ENCODE measurements at places on chromosomes 2 and 18. TPM values are rescaled to one million over a fixed set of nuclear protein-coding genes. Genes with fewer than 3 reads are reported as not detected.

TRIP12 gene
- 97.5 TPM for total RNA-seq

MYCN gene
- 0.39 TPM for total RNA-seq

NXPH2 gene
- total RNA-seq = not detected

EFEMP1 gene
- 1,504 TPM for total RNA-seq

NCKAP1 gene
- total RNA-seq = 119 TPM

CHRNA1 gene
- total RNA-seq = 0.07 TPM

CCDC68 gene
- total RNA-seq = 5.9 TPM

ESPNL gene
- total RNA-seq = not detected

APLF gene
- 1.5 TPM for total RNA-seq

CHRND gene
- total RNA-seq = not detected

CAPN13 gene
- not detected for total RNA-seq

OSBPL6 gene
- total RNA-seq = 1.1 TPM

EN1 gene
- total RNA-seq = not detected

MAL gene
- total RNA-seq = not detected

CD8B2 gene
- total RNA-seq = not detected

DSG2 gene
- 1.3 TPM for total RNA-seq

B4GALT6 gene
- total RNA-seq = 4.7 TPM

SGPP2 gene
- total RNA-seq = not detected

PROKR1 gene
- not detected for total RNA-seq
